Esophagus squamous epithelium (tissue), 5 donors: ENCODE measurements at places on chromosomes 3 and 15.

GRCh38 chr15:90071220-90071807 lies 31.0 kb downstream of the IDH2 start:
- peak; percentile 33 for DNase-seq

GRCh38 chr3:108159865-108160264 lies 62.4 kb downstream of the IFT57 start:
- no peak for DNase-seq

DNA sequence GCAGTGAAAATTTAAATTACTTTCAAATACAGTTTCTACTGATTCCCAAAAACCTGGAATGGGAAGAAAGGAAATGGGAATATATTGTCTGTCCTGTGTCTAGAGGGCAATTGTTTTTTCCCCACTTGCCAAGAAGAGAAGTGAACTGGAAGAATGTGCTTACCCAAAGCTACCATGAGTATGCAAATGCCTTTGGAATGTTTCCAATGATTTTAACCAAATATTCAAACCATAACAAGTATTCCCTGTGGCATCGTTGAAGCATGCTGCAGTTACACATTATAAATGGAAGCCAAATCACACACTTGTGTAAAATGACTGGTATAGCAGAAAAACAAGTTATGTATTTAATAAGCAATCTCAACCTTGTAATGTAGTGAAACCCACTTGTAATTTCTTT lies 368.2 kb downstream of the GBE1 start:
- no peak for DNase-seq

GRCh38 chr15:73709686-73710085 lies 25.5 kb downstream of the CD276 start:
- no peak for DNase-seq

- DNase-seq, result no peak
These were observed 72.3 kb upstream of the PDZRN3 start for GRCh38 chr3:73697020-73697419.

- no peak for DNase-seq
These were observed 106.7 kb downstream of the DPH6 start for GRCh38 chr15:35439291-35439690.

- DNase-seq, result no peak
These were observed 31.8 kb downstream of the REC114 start for GRCh38 chr15:73474785-73475184.

DNA sequence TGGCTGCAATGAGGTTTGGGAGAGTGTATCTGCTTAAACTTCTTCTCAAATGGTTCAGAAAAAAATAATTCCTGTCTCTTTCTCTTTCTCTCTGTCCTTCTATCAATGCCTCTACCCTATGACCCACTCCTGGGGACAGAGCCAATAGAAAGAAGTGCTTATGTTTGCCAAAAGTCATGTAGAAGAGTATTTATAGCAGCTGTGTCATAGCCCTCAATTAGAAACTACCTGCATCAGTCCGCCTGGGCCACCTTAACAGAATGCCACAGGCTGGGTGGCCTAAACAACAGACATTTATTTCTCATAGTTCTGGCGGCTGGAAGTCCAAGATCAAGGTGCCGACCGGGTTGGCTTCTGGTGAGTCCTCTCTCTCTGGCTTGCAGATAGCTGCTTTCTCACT lies 92.5 kb downstream of the HMG20A start:
- DNase-seq, result no peak

DNA sequence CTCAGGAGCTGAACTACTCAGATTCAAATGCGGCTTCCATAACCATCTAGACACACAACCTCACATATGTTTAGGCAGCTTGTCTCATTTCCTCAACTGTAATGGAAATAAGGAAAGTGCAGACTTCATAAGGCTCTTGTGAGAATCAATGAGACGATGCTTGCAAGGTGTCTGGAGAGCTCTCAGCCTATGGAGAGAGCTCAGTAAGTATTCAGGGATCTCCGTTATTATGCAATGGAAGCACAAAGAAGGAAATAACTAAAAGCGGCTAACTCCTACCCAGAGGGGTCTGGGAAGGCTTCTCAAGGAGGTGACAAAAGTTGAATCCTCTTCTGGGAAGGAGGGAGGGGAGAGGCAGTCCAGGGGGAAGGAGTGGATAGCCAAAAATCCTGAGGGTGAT lies 50.1 kb upstream of the LIPC start:
- no peak for DNase-seq

DNA sequence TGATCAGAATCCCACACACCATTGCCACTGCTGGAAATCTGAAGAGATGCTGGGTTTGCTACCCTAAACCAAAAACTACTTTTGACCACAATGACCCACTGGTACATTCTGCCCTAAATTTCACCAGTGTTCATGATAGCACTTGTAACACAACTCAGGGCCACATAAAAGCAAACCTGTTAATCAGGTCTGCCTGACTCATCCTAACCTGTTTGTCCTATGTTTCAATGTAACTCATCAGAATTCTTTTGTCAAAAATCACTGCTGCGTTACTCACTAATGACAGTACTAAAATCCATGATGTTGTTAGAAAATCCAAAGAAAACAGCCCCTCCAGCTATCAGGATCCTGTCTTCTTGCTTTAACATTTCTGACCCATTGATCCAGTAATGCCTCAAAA lies 55.6 kb upstream of the XCR1 start:
- DNase-seq, result no peak

- no peak for DNase-seq
These were observed 789.8 kb downstream of the TUSC7 start for GRCh38 chr3:117499189-117499870.

DNA sequence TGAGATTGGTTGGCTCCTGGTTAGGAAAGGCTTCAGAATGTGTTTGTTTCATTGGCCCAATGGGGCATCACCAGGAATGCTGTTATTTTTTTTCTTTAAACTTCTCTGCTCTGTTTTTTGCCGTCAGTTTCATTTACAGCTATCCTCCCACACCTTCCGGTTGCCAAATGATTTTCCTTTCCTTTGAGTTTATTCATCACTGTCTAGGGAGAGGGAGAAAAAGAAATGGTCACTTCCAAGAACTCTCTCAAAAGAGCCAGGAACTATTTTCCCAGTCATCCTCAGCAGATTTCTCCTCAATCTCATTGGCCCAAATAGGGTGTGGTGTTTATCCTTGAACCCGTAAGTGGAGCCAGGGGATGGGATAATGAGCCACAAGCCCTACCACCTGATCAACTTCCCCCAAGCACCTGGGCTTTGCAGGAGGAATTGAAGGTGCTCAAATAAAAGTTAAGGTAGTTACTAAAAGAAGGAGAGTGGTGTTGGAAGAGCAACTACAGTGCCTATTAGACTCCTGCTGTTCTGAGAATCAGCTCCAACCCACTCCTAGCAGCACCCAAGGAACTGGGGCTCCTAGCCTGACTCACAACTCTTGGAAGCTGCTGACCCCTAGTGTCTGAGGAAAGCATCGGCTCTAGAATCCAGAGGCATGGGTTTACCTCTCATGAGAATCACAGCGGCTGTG lies 183.8 kb upstream of the IL12A start:
- DNase-seq, result no peak

- no peak for DNase-seq
These were observed 60.8 kb upstream of the GOLIM4 start for GRCh38 chr3:168156479-168156878.

GRCh38 chr3:170092907-170093306 lies 55.1 kb downstream of the GPR160 start:
- no peak for DNase-seq

GRCh38 chr3:99111235-99111634 lies 209.7 kb upstream of the DCBLD2 start:
- no peak for DNase-seq

DNA sequence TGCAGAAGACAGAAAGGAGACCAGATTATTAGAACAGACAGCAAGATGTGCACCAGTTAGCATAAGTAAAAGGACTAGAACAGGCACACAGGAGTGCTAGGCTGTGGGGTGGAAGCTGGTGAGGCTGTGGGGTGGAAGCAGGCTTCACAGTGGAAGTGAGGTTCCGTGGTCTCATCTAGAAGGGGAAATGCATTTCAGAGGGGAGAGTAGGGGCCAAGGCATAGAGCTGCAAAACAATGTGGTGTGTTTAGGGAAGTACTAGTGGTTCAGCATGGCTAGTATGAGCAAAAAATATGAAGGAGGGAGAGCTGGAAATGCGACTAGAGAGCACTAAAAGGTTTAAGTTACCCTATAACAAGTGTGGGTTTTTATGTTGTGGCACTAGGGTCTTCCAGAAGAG lies 6.5 kb downstream of the POPDC2 start:
- DNase-seq, result no peak

DNA sequence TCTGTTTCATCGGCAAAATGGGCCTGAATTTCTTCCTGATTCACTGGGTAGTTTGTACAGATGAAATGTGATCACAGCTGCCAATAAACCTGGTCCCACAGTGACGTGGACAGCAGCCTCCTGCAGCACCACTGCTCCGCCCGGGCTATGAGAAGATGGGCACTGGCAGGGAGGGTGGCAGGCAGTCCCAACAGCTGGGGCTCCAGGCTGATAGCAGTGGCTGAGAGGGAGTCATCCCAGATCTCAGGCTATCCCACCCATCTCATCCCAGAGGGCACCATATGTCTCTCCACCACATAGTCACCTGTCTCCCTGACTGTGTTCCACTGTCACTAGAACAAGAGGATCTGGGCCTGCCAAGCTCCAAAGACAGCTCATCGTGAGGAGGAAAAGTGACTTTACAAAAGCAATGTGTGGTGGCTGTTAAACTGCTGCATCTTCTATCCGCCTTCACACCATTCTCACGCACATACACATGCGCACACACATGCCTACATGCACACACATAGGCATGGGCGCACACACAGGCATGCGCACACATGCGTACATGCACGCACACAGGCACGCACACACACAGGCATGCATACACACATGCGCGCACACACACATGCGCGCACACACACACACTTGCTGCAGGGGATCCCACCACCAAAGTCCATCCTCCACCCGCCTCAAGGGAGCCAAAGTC lies 46.2 kb downstream of the RGMA start:
- no peak for DNase-seq

- DNase-seq, result no peak
These were observed 945 bp downstream of the VIPR1 start for GRCh38 chr3:42503251-42503924.

GRCh38 chr3:189977174-189977573 lies 143.5 kb downstream of the P3H2 start:
- no peak for DNase-seq

DNA sequence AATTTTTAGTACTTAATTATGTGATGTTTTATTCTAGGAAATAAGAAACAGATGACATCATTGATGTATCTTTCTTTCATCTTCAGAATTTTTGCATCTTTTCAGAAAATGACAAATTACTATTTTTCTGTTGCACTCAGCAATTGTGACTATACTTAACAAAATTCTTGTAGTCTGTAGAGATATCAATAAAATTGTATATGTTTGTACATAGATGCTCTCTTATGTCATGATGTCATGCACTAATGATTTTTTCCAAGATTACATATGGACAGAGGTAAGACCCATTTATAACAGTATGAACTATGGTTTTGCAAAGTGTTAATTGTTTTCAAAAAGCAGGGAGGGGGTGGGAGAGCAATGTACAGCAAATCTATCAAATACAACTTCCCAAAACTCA lies 121.2 kb downstream of the POLQ start:
- no peak for DNase-seq

GRCh38 chr3:68957895-68958294 lies 25.5 kb upstream of the TAFA4 start:
- DNase-seq, result no peak
